GM13976 (cell line): ENCODE measurements at places on chromosomes 13 and 19.

- DNase-seq: no peak
Measured at GRCh38 chr13:43805681-43806128, 18.9 kb upstream of the ENOX1 start.

- DNase-seq: no peak
Measured at GRCh38 chr13:26051231-26051656, 572 bp downstream of the SHISA2 start.

DNA sequence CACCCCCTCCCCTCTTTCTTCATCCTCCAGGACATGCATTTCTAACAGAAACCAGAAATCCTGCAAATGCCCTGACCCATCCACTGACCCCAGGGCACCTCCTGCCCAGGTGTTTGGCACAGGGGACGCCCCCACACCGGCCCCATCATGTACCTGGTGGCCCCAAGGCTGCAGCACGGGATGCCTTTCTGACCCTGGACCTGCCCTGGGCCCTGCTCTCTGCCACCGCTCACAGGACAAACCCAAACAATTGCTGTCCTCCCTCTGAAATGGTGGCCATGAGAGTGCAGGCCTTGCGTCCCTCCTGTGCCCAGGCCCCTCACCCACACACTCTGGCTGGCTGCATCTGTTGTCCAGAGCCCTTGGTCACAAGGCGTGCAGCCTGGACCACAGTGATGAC, 12.1 kb downstream of the SCGB2B2 start:
- DNase-seq: no peak

GRCh38 chr13:48873587-48873986, 102.1 kb upstream of the FNDC3A start:
- DNase-seq: no peak

- no peak for DNase-seq
Measured at GRCh38 chr19:15210323-15210781, 9.6 kb upstream of the NOTCH3 start.

DNA sequence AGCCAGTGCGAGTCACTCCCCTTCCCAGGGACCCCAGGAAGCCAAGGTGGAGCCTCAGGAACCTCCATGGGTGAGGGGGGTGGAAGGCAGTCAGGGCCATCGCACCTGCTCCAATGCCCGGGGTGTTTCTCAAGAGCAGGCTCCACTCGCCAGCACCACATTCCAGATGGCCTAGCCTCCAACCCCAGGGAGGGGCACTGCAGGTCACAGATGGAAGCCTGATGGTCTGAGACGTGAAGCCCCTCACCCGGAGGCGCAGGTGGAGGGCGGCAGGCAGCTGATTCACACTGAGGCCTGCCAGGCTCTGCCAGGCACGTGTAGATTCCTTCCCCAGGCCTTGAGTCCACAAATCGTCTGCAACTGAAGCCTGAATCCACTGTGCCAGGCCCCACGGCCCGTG, 23.0 kb upstream of the ISYNA1 start:
- no peak for DNase-seq

DNA sequence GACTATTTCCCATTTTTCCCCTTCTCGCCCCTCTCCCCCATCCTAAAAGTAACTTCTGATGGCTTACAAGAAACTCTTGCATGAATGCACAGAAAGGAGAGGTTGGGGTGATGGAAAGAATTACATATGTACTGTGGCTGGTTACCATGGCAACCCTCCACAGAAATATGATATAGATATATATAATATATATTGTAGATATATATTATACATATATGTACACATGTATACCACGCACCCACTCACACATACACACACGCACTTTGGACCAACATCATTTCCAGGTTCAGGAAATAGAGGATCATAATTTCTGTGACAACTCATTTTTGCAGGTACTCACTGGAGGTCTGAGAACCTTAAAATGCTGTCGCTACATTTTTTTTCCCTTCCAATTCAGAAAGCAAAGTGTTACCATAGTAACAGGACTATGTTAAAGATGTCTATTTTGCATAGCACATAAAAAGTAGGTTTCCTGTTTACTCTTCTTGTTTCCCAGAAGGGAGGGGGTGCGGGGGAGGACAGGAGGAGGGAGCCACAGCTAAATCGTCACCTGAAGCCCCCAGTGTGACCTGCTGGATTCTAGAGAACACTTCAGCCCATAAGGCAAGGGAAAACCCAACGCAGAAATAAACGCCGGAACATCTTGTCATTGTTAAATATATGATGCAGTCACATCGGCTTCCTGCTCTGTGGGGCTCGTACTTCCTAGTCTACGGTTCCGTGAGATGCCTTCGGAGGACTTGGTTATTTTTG, 44.7 kb downstream of the EFNB2 start:
- no peak for DNase-seq

DNA sequence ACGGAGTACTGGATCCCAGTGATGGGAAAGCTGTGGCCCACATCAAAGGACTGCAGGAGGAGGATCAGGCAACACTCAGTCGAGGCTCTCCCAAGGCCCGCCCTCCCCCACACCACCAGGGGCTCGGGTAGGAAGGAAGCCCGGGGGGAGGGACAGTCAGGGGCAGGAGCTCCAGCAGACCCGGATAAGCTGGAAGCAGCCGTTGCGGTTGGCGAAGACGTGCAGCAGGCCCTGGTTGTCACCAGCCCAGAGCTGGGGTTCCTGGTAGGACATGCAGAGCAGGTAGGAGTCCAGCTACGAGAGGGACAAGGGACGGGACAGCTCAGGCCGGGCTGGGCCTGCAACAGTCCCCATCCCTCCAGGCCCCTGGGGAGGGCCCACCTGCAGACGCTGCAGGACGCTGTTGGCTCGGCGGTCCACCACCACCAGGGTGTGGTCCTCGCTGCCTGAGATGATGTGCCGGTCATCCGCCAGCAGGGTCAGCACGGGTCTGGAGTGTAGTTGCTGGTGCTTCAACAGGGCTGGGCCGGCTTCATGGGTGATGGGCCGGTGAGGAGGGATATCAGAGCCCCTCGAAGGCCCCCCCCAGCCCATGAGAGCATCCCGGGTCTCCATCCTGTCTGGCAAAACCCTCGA, 1.9 kb downstream of the GNG14 start:
- no peak for DNase-seq

- DNase-seq: no peak
Measured at GRCh38 chr13:78680115-78680561, 21.2 kb upstream of the OBI1 start.

- no peak for DNase-seq
Measured at GRCh38 chr13:84648069-84648640, 765.9 kb upstream of the SLITRK1 start.

GRCh38 chr19:33804021-33804799, 7.5 kb downstream of the KCTD15 start:
- no peak for DNase-seq

DNA sequence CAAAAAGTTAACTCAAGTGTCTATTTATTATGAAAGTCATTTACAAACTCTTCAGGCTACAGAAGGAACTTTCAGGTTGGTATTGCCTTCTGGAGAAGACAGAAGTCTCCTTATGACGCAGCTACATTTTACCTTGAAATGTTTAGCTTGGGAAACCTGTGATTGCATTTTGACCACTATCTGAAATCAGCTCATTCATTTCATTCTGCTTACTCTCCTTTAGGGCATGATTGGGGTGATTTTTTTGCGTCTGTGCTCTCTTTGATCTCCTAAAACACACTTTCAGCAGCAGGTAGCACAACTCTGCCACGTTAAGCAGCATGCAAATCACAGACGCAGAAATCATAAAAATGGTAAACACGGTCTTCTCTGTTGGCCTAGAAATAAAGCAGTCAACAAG, 9.6 kb downstream of the GJB6 start:
- no peak for DNase-seq

DNA sequence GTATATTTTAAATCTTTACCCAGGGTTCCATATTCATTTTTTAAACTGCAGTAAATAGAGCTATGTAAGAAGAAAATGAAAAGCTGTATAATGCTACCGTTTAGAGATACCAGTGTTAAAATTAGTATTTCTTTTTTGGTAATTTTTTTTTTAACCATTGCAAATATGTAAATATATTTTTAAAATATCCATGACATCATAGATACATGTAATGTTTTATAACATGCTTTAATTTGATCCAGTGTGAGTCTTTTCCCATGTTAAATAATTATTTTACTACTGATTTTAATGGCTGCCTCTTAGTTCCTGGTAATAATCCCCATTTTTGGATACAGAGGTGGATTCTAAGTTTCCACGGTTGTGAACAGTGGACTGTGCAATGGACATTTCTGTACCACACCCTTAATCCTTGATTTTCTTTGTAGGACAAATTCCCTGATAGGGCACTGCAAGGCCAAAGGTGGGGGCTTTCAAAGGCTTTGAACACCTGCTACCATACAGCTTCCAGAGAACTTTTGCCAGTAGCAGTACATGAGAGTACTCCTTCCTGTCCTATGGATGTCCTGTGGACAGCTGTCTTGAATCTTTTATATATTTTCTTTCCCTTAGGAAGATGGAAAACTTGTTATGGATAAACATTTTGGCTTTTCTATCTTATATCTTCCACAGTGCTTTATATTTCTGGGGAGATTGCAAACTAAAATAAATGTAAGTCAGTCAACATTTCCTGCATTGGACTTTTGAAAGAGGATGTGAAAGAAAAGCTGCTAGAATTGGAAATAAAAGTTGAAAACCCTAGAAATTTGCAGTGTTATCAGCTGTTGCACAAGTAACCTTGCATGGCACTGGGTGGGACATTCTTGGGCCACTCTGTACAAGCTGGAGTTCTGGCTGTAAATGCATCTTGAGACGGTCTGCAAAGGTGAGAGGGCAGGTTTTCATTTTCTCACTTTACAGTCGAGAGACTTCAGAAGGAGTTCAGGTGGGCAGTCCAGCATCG, 46.8 kb downstream of the ARHGEF7 start:
- no peak for DNase-seq

- peak; percentile 30 for DNase-seq
Measured at GRCh38 chr19:35261356-35262100, 7.2 kb upstream of the USF2 start.

- DNase-seq: no peak
Measured at GRCh38 chr13:51590971-51591627, 6.8 kb downstream of the WDFY2 start.

- peak; percentile 26 for DNase-seq
Measured at GRCh38 chr19:58054901-58055874, 3.9 kb upstream of the ZNF135 start.

DNA sequence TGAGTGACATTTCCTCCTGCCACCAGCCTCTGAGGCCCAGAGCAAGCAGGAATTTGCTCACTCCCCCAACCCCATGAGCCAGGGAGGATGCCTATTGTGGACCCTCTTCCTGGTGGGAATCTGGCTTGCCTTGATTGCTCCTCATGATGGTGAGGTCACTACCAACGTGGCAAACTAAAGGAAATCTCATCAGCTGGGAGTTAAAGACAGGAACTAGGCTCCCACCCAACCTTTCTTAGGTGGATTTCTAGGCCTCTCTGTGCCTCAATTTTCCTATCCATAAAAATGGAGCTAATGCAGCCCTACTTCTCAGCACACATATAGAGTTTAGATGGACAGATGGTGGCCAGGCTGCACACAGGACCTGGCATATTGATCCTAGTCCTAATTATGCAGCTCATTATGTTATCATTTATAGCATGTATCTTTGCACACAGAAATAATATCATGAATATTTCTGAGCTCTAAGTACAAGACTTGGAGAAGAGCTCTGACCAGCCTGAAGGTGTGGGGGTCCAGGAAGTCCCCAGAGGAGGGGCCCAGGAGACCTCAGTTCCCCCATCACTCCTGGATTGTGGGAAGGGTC, 2.0 kb downstream of the B3GNT3 start:
- no peak for DNase-seq

DNA sequence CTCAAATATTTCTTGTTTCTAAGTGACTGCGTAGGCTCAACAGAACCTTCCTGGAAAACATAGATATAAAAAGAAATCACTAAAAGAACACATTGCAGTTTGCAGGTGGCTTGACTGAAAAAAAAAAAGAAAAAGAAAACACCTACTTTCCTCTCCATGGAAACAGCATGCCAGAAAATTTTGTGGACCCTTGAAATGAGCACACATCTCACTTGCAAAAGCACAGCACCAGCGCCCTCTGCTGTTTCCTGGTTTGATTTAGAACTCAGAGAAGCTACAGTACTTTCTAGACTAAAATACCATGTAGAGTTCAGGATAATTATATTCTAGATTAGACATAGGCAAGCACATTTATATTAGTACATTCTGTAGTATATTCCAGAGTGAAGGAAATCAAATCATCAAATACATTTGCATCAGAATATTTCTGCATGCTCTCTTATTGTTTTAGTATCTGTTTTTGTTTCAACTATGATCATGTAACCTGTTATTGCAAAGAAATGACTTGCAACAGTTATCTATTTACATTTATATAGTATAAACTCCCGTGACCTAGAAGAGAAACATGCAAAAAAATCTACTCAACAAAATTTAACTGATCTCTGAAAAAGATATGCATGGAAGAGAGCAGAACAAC, 22.3 kb upstream of the XPO4 start:
- DNase-seq: peak; percentile 66
